NCI-H2171 treated with DMSO at 0.1 percent for 48 hours (cell line): ENCODE measurements at places on chromosomes 12 and 14.

DNA sequence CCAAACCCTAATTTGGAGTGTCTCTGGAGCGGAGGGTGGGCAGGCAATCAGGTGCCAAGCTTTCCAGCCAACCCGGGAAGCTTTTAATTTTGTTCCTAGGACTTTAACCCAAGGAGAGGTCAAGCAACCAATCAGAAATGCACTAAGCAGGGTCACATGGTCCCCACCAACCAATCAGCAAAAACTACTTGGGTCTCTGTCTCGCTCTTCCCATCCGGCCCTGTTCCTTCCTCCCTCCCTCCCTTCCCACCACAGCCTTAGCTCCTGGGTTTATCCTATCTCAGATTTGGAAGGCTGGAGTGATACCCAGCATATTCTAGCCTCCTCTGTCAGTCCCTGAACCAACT is 7.3 kb downstream of the HOXC5 start:
- DNase-seq = no peak

GRCh38 chr12:86137936-86138335 is 118.3 kb downstream of the MGAT4C start:
- no peak for DNase-seq

DNA sequence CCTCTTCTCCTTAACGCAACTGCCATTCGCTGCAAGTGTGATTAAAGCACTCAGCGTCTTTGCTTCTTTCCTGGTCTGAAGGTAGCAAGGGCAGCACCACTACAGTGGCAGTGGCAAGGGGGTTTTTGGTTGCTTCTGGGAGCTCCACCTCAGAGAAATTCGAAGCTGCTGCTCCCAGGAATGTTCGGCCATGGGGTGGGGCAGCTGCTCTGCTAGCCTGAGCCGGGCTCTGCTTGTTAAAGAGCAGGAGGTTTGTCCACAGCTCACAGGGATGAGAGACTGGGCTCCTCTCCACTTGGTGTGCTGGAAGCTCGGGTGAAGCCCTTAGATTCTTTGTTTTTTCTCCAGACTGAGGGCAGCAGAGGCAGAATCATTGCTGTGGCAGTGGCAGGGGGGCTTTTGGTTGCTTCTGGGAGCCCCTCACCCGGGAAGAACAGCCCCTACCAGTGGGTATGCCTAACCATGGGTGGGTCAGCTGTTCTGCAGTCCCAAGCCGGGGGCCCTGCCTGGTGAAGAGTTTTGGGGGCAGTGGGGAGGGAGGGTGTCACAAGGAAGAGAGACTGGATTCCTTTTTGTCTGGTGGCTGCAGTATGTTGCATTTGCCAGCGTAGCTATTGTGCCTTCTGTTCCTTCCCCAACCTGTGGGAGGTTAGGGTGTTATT is 340.2 kb downstream of the AEBP2 start:
- DNase-seq = no peak

GRCh38 chr12:59603754-59604153 is 7.9 kb downstream of the SLC16A7 start:
- DNase-seq = no peak

DNA sequence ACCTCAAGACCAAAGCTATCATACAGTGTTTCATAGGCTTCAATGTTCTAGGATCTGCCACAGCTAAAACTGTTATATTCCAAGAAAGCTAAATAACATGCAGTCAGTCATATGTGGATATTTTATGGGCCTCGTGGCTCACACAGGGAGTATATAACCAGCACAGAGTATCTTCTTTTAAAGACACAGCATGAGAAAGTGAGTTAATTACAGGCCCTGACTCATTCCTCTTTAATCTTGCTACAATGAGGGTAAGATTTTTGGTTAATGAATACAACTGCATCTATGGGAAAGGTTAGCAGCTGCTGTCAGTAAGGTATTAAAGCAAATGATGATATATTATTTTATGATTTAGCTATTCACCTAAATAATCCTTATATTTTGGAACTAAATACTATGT is 111.0 kb downstream of the TRAFD1 start:
- DNase-seq = no peak

DNA sequence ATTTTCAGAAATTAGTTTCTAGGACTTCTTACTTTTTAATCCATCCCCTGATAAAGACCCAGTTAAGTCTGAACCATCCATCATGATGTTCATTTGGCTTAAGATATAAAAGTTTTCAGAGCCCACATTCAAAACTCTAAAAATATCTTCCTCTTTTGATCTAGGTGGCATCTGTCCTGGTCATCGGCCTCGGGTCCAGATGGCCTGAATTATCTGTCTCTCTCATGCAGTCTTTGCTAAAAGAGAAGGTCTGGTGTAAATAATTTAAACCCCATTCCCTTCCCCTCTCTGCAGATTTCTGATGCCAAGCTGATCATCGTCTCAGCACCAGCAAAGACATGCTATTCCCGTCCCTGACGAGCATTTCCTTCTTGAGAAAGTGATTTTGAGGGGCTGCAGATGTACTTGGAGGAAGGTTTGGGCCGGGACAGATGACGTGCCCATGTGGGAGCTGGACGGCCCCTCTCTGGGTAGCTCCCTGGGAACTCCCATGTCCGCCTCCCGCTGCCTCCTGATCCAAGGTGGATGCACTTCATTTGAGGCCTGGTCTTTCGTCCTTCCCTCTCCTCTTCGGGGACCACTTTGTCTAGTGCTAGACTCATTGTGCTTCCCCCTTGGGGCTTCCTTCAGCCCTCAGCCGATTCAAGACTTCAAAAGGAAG is 173.0 kb upstream of the PRMT8 start:
- DNase-seq = no peak

DNA sequence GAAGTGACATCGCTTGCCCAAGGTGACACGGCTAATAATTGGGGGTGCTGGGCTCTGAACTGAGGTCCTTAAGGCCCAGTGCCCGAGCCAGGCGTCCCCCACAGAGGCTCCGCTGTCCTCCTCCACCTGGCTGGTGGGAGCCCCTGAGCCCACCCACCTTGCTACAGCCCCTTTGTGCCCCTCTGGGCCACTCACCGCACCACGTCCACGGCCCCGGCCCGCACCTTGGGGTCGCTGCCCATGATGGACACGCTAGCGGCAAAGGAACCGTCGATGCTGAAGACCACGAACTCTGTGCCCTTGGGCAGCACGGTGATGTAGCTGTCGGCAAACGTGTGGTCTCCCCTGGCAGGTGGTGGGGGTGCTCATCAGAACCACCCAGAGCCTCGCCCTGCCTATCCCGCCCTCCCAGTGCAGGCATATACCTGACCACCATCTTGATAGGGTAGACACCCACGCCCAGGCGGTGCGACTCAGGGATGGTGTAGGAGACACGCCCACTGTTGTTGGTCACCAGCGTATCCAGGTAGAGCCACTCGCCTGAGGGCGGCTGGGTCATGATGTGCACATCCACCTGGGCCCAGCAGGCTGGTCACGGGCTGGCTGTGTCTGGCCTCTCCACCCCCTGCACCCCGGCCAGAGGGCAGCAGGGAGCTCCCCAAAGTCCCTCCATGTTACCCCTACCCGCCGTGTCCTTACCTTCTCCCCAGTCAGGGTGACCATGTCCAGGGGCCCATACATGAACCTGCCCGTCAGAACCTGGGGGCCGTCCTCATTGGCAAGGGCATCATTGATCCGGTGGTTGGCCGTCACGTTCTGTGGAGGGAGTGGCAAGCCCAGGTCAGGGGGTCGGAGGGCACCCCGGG is 6.8 kb downstream of the ARL6IP4 start:
- no peak for DNase-seq

GRCh38 chr14:24098229-24098926 is 4.3 kb downstream of the PCK2 start:
- DNase-seq = no peak

GRCh38 chr14:77031759-77032490 is 3.4 kb upstream of the IRF2BPL start:
- no peak for DNase-seq

- DNase-seq = no peak
Measured at GRCh38 chr12:131621701-131622421, 89.0 kb upstream of the SFSWAP start.

- peak; percentile 22 for DNase-seq
Measured at GRCh38 chr12:118680356-118680963, 300.9 kb upstream of the SRRM4 start.

- DNase-seq = no peak
Measured at GRCh38 chr12:40183715-40184114, 41.1 kb upstream of the LRRK2 start.

DNA sequence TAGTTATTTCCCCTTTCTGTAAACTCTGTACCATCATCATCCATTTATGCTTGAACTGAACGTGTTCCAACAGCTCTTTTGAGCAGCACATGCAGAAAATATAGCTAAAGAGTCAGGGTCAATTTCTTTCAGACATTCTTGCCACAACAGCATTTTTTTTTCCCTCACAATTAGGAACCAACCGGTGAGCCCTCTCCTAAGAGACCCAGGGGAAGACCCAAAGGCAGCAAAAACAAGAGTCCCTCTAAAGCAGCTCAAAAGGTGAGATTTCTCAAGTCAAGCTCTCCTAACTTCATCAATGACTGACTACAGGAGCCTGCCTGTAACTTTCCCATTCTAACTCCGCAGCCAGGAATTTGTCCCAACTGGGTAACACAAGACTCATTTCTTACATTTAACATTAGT is 3.5 kb downstream of the HMGA2 start:
- no peak for DNase-seq

GRCh38 chr12:12821975-12822374 is 8.8 kb downstream of the DDX47 start:
- no peak for DNase-seq

- no peak for DNase-seq
Measured at GRCh38 chr12:68910128-68910527, 22.8 kb downstream of the CPM start.

DNA sequence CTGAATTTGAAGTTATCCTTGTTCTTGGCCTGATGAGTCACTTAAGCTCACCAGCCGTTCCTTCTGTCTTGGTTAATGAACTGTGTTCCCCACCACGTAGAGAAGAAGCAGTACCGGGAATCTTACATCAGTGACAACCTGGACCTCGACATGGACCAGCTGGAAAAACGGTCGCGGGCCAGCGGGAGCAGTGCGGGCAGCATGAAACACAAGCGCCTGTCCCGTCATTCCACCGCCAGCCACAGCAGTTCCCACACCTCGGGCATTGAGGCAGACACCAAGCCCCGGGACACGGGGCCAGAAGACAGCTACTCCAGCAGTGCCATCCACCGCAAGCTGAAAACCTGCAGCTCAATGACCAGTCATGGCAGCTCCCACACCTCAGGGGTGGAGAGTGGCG is 68.2 kb downstream of the FRMD6 start:
- DNase-seq = no peak

DNA sequence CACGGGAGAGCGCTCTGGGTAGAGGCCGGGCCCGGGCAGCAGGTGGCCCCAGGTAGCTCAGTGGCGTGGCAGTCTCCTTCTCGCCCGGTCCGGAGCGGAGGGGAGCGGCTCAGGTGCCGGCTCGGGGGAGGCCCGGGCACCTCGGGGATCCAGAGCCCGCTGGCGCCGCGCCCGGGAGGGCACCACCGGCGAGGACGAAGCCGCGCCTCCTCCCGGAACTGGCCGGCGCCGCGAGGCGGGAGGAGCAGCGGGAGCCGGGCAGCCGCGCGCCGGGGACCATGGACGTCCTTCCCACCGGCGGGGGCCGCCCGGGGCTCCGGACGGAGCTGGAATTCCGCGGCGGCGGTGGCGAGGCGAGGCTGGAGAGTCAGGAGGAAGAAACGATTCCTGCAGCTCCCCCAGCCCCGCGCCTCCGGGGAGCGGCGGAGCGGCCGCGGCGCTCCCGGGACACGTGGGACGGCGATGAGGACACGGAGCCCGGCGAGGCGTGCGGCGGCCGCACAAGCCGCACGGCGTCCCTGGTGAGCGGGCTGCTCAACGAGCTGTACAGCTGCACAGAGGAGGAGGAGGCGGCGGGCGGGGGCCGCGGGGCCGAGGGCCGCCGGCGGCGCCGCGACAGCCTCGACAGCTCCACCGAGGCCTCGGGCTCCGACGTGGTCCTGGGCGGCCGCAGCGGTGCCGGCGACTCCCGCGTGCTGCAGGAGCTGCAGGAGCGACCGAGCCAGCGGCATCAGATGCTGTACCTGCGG is 21.5 kb upstream of the GNS start:
- DNase-seq = no peak

DNA sequence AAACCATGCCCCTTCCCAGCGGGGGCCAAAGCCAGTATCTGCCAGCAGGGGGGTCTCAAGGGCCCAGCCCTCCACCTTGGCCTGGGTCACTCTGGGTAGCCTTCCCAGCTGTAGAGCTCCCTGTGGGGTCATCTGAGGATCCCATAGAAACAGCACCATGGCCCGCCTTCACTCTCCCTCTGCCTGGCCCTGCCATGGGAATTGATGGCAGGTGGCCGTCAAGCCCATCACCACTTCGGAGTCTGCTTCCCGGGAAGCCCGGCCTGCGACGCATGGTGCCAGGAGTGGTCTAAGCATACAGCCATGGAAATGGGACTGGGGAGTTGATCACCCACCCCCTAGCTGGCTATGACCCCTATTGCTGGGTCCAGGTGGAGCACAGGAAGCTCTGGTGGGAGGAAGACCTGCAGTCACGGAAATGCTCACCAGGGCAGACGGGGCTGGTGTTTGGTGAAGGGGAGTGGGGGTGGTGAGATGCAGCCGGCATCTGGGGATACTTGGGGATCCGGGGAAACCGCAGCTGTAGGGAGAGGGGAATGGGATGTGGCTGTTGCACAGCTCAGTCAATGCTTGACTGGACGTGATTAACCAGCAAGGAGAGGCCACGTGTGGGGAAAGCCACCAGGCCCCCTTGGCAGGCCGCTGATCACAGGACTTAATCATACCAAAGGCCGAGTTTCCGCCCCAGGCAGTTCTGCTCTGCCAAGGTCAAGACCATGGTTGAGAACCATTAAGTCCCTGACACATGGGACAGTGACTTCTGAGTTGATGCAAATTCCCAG is 52.2 kb upstream of the DIO3 start:
- DNase-seq = no peak

- peak; percentile 34 for DNase-seq
Measured at GRCh38 chr12:130375296-130376287, 37.9 kb downstream of the PIWIL1 start.

DNA sequence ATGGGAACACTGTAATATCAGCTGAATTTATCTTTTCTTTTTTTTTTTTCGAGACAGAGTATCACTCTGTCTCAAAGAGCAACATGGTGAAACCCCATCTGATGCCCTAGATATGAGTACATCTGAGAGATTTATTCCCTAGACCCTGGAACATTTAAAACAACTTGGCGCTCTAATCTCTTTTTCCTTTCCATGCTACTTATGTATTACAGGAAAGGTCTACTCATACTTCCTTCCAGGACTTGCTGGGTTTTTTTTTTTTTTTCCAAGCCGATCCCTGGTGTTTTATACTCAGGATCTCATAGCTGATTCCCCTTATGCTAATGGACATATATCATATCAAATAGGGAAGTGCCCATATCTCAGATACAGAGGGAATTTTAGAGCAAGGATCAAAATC is 83.1 kb downstream of the MAPKAPK5 start:
- DNase-seq = no peak
